NCI-H345 (cell line): ENCODE measurements at places on chromosomes 1 and 21.

DNA sequence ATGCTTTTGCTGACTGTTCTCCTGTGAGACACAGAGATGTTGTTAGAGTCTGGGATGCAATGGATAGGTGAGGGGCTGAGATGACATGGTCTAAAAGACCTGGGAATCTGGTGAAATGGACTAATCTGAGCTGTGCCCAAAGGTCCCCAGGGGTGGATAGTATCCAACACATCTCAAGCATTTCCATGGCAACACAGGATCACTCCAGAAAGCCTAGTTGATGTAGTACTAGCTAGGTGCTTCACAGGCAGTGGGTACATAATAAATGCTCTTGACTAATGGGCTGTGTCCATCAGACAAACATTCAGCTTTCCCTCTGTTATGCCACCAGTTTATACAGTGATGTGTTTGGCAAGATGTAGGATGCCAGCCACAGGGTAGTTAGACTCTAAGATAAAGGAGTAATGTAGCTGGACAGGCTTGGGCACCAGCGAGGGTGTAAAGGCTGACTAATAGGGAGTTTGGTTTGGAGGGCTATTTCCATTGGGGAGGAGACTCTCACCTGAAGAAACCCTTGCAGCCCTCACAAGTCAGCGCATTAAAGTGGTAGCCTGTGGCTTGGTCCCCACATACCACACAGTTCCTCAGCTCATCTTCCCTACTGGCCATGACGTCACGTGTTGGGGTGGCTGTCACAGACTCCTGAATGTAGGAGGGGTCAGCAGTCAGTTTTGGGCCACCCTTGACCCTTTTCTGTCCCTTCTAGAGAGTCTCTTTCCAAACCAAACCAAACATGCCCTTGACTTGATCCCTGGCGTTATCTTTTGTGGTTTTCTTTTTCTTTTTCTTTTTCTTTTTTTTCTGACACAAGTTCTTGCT is 1.8 kb downstream of the NR1I3 start:
- no peak for DNase-seq

DNA sequence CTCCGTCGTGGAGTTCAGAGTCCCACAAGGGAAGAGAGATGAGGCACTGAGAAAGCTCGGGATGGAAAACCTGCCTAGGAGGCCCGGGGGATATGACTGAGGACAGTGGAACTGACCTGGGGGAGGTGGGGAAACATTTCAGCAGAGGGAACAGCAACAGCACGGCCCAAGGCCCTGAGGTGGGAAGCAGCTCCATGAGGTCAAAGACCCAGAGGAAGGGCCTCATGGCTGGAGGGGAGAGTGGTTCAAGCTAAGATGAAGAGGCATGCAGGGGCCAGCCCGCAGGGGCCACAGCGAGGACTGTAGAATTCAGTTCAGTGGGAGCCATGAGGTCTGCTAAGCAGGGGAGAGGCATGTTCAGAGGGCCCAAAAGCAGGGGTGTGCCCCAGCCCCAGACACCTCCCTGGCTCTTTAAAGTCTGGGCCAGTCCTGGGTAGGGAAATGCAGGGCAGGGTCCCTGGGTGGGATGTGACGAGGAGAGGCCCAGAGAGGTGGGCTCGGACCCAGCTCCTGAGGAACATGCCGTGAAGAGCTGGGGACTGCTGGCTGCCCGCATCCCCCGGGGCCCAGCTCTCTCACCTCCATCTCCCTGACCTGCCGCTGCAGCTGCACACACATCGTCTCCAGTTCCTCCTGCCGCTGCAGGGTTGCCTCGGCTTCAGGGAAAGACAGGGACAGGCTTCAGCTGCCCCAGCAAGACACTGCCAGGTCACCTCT is 9.9 kb downstream of the UBXN11 start:
- no peak for DNase-seq

GRCh38 chr1:210189426-210189825 is 43.2 kb upstream of the SERTAD4 start:
- no peak for DNase-seq

GRCh38 chr1:52157582-52157981 is 15.7 kb downstream of the ZFYVE9 start:
- DNase-seq: no peak

GRCh38 chr1:65221638-65222339 is 73.8 kb downstream of the AK4 start:
- peak; percentile 7 for DNase-seq

DNA sequence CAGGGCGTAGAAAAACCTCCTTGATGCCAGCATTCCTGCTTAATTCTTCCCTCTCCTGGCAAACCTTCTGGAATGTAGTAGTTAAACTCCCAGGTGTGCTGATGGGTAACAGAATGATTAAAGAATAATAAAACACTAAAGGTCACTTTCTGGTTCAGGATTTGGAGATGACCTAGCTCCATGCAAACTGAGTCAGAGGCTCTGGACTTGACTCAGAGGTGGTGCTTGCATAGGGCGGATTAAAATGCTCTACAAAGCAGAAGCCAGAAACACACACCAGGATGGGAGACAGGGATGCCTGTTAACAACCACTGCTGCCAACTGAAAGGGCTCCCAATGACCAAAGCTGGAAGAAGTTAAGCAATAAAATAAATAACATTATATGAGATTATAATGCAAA is 41.5 kb downstream of the KRTAP19-8 start:
- no peak for DNase-seq

GRCh38 chr1:157363660-157364140 is 188.6 kb downstream of the FCRL5 start:
- DNase-seq: no peak

DNA sequence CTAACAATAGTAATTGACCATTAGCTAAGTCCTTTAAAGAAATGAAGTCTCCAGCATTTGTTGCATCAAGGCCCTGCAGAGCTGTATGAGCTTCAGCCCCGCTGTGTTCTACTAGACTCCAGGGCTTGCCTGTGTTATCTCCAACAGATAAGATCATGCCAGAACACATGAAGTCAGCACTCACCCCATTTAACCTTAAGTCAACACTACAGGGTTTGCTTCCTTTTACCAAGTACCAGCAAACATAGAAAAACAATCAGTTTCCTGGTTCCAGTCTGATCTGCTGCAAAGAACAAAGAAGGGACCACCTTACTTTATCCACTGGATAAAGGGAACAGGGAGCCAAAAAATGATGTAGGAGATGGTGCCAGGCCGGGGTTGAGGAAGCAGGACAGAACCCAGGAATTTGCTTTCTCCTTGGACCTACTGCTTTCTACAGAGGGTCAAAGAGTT is 41.3 kb upstream of the ENAH start:
- no peak for DNase-seq

DNA sequence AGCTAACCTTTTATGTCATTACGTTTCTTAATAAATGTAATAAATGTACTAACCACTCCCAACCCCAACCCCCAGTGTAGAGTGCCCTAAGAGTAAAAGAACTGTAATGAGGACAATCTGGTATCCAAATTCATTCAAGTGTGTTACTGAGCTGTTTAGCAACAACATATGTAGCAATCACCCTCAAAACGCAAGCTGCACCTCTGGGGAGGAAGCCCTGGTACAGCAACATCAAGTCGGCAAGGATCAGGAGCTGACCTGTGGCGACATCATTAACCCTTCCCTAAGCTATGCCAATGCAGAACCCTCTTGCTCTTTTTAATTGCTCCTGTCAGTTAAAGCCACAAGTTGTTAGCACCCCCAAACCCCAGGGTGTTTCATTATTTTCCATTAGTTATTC is 47.1 kb downstream of the STX6 start:
- DNase-seq: no peak

DNA sequence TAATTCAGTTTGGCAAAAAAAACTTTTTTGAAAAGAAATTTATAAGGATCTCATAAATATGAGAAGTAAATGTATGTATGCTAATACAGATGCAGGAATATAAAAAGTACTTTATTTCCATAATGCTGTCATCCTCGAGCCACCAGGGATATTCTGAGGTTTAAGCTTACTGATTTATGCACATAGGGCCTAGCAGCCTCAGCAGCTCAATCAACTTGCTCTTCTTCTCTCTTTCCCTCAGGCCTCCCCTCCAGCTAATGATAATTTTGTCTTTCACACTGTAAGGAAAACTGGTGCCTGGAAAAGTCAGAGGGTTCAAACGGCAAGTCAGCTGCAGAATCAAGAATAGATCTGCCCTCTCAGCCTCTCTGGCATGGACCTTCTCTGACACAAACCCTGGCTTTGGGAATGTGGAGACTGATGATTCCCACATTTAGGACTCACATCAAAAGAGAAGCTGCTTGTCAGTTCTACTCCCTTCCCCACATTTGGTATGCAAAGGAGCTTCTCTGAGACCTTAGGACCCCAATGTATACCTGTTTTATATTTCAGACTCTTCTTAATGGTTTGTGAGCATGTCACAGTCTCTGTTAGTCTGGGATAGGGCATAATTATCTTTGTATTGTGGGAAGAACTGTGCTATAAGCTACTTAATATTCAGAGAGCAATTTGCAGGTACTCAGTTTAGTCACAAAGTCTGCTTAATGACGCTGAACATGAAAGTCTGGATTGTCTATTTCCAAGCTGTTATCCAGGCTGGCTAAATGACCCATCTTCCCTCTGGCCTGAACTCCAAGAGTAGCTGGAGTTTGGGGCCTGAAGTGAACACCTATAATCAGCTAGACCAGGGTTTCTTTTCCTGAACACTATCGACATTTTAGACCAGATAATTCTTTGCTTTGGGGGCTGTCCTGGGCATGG is 52.1 kb upstream of the DIPK1A start:
- DNase-seq: no peak

DNA sequence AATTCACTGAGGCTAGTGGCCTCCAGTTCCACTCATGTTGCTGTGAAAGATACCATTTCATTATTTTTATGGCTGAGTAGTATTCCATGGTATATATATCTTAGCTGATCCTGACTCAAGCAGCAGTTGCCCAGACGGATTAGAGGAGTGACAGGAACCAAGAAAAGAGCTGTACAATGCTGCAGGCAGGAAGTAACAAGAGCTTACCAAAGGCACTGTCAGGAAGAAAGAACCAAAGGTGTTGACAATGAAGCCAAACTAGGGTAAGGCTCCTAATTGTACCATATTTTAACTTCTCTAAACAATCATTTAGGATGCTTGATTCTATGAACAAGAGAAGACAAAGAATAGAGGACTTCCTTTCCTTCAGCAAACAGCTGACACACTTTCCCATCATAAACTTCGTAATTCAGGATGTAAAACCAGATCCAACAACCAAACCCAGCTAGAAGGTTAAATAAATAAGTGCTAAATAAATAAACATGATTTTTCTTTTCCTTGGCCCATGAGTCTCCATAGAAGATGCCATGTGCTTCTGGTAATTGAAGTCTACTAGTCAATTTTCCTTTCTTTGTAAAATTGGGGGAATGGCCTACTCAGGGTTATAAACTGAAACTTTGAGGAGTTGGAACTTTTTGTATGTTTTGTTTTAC is 248.2 kb upstream of the SGIP1 start:
- no peak for DNase-seq

DNA sequence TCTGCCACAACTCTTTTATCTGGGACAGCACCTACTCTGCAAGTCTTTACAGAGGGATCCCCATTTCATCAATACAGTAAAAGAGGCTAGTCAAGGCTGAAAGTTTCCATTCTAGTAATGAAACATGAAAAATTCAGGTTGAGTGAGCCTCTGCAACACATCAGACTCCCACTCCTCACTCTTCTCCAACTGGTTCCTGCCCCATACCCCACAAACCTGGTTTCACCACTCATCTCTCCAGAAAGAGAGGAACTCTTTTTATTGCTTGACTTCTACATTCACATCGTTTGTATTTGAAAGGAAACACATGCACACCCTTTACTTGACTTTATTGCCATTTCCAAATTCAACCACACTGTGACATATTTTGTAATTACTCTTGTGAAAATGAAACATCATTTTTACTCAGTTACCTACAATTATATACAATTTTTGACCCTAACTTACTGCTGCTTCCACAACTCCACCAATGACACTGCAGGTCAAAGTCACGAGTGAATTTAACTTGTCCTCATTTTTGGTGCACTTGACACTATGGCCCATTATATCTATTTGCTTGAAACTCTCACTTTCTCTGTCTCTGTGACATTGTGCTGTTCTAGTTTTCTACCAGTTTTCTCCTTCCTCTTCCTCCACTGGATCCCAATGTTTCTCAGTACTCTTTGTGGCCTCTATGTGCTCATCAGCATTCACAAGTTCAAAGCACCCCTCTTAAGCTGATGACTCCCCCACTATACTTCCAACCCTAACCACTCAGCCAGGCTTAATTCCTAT is 8.0 kb downstream of the STX6 start:
- no peak for DNase-seq

- DNase-seq: peak; percentile 30
Observed at GRCh38 chr21:31479714-31480113, 135.7 kb upstream of the TIAM1 start.

DNA sequence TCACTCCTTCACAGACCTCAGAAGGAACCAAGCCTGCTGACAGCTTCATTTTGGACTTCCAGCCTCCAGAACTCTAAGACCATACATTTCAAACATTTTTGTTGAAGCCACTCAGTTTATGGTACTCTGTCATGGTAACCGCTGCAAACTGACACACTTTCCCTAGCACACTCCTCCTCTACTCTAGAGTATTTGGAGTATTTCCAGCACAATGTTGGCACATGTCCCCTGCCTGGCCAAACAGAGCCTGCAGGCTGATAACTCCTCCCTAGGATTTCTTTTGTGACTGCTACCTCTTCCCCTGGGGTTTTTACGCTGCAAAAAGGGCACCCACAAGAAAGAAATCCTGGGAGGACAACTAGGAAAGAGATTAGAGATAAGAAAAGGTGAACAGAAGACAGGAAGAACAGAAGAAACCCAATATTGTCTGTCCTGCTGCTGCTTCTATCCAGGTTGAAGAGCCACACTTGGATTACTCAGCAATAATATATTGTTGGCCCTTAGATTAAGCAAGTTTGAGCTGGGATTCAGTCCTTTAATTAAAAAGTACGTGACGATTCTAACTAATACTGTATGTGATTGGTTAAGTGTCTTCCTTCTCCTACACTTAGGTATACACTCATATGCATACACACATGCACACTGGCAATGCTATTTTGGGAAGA is 844.1 kb downstream of the LTN1 start:
- DNase-seq: no peak

DNA sequence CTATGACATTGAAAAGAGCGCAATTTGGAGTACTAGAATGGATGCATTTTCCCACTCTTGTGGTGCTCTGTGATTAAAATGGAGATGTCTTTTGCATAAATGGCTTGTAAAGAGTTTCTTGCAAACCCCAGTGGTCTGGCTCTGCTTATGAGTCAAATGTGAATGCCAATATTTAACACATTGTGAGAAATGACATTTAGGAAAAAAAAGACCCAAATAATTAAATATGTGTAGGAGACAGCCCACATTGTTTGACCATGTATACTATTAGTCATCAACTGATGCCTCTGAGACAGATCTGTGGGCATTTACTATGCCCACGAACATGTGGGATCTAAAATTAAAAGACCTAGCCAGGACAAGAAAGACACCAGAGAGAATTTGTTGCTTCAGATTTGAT is 22.2 kb upstream of the RUNX1 start:
- DNase-seq: no peak
